ENCODE measurements at places on chromosomes 4 and X.

GRCh38 chr4:99300934-99301333, 10.1 kb upstream of the ADH1A start:
- DNase-seq: peak; percentile 91

DNA sequence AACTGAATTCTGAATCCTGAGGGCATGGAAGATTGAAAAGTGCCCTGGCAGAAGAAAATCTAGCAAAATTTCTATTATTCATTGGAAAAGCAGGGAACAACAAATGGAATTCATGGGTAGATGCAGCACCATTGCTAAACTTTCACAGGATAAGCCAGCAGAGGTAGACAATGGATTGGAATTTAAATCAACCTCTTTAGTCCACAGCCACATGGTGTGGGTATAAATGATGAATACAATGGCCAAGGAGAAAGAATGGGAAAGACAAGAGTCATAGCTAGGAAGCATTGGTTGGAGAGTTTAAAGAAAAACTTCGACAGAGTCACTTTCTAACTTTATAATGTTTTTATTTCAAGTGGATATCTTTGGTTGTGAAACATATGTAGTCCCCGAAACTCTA, 332.8 kb upstream of the PUDP start:
- DNase-seq: no peak

DNA sequence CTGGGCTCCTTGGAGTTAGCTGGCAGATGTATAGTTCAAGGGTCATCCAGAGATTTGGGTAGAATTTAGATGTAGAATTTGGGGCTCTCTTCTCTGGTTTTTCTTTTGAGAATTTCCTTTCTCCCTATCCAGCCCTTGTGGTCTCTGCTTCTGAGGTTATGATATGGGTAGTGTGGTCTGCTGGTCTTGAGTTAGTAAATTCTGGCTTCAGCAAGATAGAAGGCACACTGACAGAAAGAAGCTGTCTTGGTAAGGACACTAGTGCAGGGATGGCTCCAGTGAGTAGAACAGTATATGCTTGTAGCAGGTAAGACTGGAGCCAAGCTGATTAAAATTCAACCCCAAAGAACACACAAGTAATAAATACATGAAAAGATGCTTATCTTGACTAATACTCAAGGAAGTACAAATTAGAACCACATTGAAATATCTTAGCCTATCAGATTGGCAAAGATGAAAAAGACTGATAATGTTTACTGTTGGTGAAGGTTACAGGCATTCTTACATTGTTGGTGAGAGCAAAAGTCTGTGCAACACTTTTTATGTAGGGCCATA, 2.1 kb upstream of the IL9R start:
- no peak for DNase-seq

DNA sequence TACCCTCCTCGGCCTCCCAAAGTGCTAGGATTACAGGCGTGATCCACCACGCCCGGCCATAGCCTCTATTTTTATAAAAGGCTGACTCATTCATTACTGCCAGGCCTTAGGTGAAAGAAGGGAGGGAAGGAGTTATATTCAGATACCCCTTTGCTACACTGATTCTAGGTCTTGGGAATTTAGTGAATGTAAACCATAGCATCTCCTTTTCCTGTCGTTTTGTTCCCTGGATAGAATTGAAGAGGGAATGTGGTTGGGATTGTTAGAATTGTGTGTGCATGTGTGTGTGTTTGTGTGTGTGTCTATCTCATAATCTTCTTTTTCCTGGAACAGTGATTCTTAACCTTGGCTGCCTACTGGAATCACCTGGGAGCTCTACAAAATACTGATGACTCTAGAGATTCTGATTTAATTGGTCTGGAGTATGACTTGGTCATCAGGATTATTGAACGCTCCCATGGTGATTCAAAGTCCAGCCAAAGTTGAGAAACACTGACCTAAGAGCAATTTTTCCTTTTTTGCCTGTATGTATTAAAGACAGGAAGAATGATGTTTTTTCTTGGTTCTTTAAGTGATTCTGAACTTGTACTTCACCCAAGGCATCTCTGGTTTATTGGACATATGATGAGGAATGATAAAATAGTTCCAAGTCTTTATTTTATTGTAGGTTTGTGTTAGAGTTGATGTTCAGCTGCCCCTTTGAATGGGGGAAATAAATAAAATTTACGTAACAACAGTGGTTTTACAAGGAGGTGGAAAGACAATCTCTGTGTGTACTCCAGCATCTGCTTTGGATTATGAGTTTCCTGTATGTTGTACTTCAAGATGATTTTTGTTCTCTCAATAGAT, 37.0 kb downstream of the NAP1L5 start:
- DNase-seq: peak; percentile 79

DNA sequence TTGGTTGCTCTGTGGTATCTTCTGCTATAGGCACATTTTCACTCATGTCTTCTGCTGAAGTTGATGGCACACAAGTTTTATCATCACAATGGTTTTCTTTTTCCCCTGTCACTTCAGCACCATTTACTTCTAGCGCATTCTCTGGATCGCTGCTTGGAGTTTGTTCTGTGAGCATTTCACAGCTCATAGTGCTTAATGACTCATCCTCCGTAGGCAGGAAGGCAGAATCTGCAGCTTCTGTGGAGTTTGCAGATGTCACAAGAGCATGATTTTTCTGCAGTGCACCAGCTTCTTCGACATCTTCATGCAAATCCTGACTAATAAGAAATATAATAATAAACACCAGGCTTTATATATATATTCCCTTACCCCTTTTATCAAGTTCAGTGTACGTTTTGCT, 83.6 kb downstream of the CHM start:
- peak; percentile 77 for DNase-seq

GRCh38 chr4:182063651-182064050, 179.6 kb upstream of the TENM3 start:
- no peak for DNase-seq

- peak; percentile 50 for DNase-seq
Observed at GRCh38 chr4:42104521-42104920, 47.9 kb downstream of the BEND4 start.

DNA sequence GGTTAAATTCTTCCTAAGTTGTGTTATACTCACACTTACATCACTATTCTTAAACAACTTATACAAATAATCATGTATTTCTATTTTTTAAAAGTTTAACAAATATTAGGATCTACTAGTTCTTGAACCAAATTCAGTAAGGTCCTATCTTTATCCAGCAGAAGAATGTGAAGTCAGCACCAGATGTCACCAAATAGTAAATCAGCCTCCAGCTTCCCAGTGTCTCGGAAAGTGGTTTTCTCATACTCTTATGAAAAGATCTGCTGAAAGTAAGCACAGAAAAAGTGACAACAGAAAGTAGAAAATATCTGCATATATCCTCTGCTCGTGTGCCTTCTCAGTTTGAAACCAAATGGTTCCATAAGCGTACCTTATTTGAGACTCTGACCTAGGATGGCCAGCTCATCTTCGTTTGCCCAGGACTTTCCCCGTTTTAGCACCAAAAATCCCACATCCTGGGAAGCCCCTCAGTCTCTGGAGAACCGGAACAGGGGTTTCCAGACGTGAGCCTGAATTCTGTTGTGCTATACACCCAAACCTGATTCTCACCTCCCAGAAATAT, 98.0 kb upstream of the DCLK2 start:
- DNase-seq: no peak

GRCh38 chrX:10597871-10598270, 22.5 kb downstream of the MID1 start:
- DNase-seq: peak; percentile 57

DNA sequence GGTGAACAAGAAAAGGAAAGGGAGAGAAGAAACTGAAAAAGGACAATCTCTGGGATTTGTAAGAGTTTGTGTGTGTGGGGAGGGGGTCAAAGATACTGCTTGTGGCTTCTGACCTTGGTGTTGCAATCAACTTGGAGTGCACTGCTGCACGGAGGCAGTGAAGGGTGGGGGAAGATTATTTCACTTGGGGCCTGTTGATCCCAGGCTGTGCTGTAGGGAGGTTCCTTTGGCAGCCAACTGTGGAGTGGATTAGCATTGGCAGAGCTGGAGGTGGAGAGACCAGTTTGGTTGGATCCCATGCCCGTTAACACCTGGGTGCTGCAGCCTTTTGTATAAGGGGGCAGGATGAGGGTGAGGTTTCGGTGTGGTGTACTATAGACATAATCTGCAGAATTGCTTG, 38.2 kb downstream of the AFF1 start:
- DNase-seq: no peak

- DNase-seq: no peak
Observed at GRCh38 chr4:182018691-182019090, 224.5 kb upstream of the TENM3 start.

GRCh38 chr4:140675599-140676231, 80.5 kb downstream of the TBC1D9 start:
- DNase-seq: peak; percentile 7

GRCh38 chrX:42176789-42177188, 253.4 kb upstream of the CASK start:
- DNase-seq: no peak

- no peak for DNase-seq
Observed at GRCh38 chrX:82711457-82711856, 796.6 kb upstream of the POU3F4 start.

DNA sequence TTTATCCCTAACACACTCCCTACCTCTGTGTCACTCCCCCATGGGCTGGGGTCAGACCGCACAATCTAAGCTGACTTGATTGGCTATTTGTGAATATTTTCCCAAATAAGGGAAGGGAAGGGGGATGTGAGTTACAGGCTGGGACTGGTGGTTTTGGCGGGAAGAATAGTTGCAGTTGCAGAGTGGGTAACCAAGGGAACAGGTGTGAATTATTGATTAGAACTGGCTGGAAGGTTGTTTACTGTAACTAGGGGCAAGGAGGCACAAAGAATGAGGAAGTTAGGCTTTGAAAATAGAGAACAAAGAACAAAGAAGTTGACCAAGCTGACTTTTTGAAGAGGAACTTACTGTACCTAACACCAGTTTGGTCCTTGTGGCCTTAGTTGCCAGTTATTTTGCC, 88.0 kb upstream of the XAGE2 start:
- no peak for DNase-seq

GRCh38 chrX:78800114-78800513, 52.6 kb downstream of the LPAR4 start:
- no peak for DNase-seq

- no peak for DNase-seq
Observed at GRCh38 chrX:131331152-131331551, 42.0 kb upstream of the IGSF1 start.

- DNase-seq: no peak
Observed at GRCh38 chrX:100593581-100593980, 8.8 kb downstream of the TNMD start.

DNA sequence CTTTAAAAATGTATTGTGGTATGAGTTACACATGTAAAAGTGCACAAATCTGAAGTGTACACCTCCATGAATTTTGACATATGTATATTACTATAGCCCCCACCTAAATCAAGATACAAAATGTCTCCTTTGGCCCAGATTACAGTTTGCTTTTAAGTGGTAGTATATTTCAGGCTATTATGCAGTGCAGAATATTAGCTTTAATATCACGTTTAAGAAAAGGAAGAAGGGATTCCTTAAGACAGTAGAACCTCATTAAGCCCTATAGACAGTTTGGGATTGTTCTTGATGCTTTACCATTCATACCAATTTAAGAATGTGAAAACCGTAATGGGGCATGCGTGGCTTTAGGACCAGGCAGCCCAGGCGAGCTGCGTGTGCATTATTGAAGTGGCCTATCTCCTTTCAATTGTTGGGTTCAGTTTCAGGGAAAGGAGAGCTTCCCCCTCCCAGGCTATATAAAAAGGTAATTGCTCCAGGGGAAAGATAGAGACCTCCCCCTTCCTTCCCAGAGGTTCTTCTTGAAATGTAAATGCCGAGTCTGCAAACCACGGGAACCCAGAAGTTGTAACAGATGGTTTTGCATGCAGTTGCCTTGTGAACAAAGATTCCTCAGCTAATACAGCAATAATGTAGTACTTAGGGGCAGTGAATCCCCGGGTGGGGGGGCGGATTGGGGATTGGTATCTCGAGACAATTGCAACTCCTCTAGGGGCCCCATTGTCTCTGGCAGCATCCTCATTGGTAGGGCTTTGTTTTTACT, 106.1 kb downstream of the UCHL1 start:
- peak; percentile 24 for DNase-seq

- no peak for DNase-seq
Observed at GRCh38 chr4:70196857-70197256, 1.3 kb downstream of the ODAM start.

- DNase-seq: peak; percentile 46
Observed at GRCh38 chrX:107827030-107827831, 1.6 kb downstream of the MID2 start.

DNA sequence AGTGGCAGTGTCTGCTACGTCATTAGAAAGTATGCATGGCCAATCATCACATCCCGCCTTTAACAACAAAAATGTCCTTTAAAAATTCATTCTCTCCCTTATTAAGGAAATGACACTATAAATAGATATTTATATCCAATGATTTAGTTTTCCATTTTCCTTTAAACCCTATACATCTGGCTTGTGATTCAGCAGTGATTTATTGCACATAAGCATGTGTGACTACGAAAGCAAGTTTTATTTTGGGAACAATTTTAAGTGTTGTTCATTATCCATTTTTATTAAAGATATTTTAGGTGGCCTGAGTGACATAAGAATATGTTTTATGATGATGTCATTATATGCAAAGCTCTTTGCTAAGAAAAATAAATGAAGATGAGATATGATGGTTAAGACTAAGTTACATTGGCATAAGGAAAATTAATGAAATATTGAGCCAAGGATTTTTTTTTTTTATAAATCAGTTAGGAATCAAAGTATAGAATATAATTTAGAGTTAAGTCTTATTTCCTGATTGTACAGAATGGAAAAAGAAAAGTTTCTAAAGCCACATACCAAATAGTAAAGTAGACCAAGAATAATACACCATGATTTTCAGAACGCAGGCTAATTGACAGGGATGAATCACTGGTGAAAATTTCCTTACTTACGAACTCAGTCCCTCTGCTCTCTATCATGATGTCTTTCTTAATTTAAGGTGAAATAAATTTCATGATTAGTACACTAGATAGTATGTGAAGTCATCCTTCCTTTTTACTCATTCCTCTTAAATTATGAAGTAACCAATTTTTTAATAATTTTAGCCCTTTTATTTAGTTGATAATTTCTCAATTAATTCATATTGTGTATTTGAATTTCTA, 822.4 kb downstream of the FAT4 start:
- no peak for DNase-seq

GRCh38 chr4:182133033-182133432, 110.2 kb upstream of the TENM3 start:
- DNase-seq: no peak

- DNase-seq: no peak
Observed at GRCh38 chr4:54095110-54095825, 4.7 kb upstream of the GSX2 start.

GRCh38 chrX:96002431-96002830, 682.2 kb upstream of the DIAPH2 start:
- no peak for DNase-seq

- no peak for DNase-seq
Observed at GRCh38 chr4:15776871-15777648, 1.1 kb upstream of the CD38 start.
